AG20443 (cell line): ENCODE measurements at places on chromosomes 7 and 10.
A peak's percentile ranks its signal among the peaks of the same experiment; 100 is the strongest.

- DNase-seq, result no peak
These were observed 139.2 kb downstream of the CHCHD3 start for GRCh38 chr7:132942701-132943100.

DNA sequence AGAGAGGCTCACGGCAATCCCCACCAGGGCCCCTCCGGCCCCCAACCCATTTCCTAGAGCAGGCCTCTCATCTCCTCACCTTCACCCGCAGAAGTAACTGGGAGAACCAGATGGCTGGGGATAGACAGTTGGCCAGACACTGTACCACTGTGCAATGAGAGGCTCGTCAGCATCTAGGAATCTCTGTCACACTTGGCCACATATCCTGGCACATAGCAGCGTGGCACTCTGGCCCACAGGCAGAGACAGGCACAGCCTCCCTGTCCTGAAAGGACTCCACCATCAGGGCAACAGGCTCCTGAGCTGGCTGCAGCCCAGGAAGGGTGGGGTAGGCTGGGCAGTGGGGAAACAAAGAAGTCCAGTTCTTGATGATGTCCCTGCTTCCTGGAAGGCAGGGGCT lies 45.8 kb downstream of the C10orf143 start:
- DNase-seq, result no peak

DNA sequence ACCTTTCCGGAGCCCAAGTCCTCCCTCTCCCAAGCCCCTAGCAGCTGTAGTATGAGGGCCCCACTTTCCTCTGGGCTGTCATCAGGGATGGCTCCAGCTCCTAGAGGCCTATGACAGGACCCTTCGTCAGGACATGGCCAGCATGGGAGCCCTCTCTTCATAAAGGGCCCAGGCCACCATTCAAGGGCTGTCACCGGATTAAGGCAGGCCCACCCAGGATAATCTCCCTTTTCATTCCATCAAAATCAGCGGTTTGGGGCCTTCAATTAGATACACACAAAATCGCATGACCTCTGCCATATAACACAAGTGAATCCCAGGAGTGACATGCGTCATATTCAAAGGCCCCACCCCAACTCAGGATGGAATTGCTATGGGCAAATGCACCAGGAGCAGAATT lies 12.2 kb upstream of the GDF10 start:
- DNase-seq, result no peak

DNA sequence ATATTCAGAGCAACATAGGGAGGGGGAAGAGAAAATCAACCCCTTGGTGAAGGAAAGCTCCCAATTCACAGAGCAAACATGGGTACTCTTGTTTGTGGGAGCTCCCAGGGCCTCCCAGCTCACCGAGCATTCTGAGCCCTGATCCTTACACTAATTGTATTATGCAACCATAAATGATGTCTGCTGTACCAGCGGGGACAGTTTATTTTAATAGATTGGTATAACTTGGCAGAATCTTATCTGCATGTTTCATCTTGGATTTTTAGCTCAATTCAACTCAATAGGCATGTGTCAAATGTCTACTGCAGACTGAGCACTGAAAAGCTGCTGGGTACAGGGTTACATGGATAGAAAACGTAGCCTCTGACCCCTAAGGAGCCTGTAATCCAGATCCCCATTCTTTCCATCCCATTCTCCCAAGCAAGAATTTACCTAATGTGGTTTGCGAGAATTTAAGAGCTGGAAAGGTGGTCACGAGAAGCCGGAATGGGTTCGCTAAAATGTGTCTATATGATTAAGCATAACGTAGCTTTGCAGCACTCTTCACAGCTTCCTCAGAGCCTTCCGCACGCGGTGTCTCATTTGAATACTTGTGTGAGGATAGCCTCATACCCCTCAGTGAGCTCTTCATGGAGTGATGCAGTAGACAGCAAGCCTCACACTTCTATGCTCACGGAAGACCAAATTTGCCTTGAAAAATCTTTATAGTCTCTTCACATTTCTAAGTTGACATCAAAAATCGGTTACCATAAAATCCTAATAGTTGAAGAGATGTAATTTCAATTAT lies 18.3 kb downstream of the EGFR start:
- no peak for DNase-seq

DNA sequence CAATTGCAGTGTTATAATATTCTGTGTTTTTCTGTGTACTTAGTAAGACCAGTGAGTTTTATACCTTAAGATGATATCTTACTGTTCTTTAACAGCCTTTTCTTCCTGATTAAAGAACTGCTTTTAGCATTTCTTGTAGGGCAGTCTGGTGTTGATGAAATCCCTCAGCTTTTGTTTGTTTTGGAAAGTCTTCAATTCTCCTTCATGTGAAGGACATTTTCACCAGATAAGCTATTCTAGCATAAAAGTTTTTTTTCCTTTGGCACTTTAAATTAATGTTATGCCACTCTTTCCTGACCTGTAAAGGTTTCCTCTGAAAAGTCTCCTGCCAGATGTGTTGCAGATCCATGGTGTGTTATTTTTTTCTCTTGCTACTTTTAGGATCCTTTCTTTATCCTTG lies 1059.8 kb downstream of the LRMDA start:
- DNase-seq, result no peak

DNA sequence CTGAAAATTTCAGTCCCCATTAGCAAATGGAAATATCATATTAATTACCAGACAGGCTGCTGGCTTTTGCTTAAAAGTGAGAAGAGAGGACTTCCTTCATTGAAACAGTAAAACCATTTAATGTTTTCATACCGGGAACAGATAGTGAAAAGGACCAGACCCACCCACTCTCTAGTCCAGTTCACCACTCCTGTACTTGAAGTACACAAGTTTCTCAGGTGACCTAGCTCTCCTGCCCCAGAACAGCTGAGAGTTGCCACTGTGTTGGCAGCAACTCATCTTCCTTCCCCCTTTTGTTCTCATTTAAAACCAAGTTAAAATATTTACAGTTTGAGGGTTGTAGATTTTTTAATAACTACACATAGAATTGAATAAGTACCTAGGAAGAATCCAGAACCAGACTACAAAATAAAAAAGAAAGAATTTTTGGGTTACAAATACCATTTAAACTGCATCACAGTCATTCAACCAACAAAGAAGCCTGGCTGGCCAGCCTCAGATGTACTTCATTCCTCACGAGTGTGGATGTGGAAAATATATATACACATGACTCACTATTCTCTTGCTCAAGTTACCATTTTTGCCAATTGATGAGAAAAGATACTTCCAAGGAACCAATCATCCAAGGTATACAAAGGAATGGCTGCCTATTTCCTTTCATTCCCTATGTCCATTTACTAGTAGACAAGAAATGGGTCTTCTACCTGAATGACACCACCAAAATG lies 68.1 kb downstream of the VPS41 start:
- DNase-seq, result peak; percentile 83

DNA sequence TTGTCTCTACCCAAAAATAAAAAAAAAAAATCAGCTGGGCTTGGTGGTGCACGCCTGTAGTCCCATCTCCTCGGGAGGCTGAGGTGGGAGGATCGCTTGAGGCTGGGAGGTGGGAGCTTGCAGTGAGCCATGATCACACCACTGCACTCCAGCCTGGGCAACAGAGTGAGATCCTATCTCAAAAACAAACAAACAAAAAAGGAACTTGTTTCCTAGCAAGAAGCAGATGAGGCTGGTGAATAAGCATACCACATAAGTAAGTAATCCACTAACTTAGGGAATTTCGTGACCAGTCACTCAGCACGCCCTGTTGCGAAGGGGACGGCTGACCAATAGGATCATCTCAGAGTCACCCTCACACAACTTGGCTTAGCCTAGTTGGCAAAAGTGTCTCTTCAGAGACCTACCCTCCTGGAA lies 64.6 kb downstream of the CUX1 start:
- DNase-seq, result peak; percentile 87

- no peak for DNase-seq
These were observed 2.5 kb upstream of the ZNF33A start for GRCh38 chr10:38007991-38008390.

DNA sequence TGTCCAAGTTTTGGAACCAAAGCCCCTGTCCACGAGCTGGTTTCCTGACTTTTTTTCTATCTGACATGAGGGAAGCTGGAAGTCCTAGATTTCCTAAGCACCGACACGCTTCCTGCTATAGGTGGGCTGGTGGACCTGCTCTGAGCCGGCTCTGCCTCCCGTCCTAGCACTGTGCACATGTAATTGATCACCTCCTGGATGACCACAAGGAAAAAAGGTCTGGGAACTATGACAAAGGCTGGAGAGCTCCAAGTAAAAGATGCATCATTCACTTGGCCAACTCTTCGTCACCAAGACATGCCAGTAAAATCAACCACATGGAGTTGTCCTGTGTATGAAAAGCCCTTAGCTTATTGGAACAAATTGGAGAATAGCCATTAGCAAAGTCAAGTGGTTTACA lies 104.8 kb downstream of the ITIH5 start:
- no peak for DNase-seq

- DNase-seq, result no peak
These were observed 36.3 kb upstream of the IL15RA start for GRCh38 chr10:6013413-6014192.

GRCh38 chr7:130996833-130997231 lies 262.8 kb upstream of the KLF14 start:
- DNase-seq, result no peak

DNA sequence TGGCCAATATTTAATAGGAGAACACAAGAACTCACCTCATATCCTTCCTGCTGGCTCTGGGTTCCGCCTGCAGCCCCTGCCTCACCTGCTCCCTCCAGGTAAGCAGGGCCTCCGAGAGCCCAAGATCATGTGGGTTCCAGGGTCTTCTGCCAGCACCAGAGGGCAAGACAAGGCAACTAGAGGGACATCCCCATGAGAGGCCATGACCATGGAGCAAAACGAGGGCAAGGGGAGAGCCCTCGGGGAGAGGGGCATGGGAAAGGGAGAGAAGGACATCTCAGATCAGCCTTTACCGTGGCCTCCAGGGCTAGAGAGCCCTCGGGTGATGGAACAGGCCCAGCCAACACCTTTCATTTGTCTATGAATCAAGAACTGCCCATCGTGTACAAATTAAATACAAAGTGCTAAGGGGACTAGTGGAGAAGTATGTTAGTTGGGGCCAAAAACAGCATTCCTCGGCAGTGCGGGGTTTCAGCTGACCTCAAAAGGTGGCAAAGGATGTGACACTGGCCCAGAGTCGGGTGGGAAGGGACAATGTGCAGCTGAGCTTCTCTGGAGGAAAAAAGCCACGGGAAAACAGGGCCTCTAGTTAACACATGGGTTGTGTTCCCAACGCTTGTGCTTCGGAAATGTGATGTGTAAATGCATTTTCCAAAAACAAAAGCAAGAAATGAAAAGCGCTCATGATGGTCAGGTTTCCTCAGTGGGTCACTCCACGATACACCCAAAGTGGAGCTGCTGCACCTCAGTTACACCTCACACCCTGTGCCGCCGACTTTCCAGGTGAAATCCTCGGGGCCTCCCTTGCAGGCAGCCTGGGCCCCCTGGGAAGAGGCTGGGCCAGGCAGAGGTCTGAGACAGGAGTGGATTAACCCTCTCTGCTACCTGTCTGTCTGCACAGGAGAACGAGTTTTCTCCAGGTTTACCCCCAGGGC lies 2.0 kb downstream of the AOC1 start:
- DNase-seq, result no peak

DNA sequence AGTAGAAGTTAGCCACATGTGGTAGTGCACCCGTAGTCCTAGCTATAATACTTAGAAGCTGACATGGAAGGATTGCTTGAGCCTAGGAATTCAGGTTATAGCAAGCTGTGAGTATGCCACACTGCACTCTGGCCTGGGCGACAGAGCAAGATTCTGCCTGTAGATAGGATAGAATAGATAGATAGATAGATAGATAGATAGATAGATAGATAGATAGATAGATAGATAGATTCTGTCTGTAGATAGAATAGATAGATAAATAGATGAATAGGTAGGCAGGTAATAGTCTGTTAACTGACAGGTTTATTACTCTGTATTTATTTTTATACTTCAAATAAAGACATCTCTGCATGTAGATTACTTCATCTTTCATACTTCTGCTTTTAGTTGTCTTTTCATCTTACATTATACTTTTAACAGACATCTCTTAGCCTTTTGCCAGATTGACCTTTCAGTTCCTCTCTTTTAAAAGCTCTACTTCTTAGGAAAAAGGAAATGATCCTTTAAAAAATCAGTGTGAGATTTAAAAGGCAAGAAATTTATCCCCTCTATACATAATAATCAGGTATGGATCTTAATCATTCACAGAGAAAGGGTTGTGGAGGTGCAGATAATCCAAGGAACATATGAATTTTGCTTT lies 31.8 kb downstream of the CCAR1 start:
- DNase-seq, result no peak

GRCh38 chr10:75048669-75049098 lies 62.8 kb upstream of the SAMD8 start:
- DNase-seq, result no peak

- DNase-seq, result no peak
These were observed 243.0 kb upstream of the GRB10 start for GRCh38 chr7:51025668-51026067.

GRCh38 chr7:135366843-135367508 lies 133.3 kb downstream of the STRA8 start:
- DNase-seq, result no peak

- peak; percentile 20 for DNase-seq
These were observed 36.7 kb upstream of the PRPS1L1 start for GRCh38 chr7:18064242-18064838.

GRCh38 chr10:114525368-114525949 lies 121.2 kb upstream of the AFAP1L2 start:
- DNase-seq, result no peak

- peak; percentile 74 for DNase-seq
These were observed 6.8 kb upstream of the LAT2 start for GRCh38 chr7:74202841-74203556.

DNA sequence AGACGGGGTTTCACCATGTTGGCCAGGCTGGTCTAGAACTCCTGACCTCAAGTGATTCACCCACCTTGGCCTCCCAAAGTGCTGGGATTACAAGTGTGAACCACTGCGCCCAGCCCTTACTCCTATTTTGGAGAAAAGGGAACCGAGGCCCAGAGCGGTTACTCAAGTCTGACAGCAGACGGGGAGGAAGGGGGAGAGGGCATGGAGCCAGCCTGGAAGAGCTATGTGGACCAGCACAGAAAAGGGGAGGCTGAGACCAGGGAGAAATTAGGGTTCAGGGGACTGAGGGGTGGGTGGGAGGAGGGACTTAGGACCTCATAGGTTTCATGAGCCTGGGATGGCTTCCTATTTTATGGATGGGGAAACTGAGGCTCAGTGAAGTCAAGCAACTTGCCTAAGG lies 1.5 kb downstream of the SFRP5 start:
- DNase-seq, result no peak

DNA sequence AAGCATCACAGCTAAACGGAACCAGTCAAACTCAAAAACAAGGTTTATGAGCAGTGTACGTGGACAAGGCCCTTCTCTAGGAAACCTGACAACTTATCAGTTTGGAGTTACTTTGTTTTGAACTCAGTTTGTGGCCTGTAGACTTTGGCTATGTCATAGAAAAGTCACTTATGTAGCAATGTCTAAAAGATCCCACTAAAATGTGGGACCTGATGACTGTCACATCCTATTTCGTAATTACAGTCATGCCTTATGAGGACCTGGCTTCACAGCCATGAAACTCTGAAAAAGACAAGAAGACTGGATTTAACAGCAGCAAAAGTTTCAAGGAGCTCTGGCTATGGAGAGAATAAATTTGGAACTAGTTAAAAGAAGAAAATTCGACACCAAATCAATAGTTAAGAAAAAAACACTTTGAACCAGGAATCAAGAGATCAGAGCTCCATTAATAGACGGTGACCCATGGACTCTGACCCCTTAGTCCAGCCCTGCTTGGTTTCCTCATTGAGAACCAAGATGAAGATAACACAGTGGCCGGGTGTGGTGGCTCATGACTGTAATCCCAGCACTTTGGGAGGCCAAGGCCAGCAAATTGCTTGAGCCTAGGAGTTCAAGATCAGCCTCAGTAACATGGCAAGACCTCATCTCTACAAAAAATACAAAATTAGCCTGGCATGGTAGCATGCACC lies 204.3 kb downstream of the SFMBT2 start:
- no peak for DNase-seq
